Fibroblast of skin of right quadriceps (primary cell): ENCODE measurements at places on chromosomes 3 and 15.

GRCh38 chr3:1805331-1805730 lies 293.3 kb upstream of the CNTN4 start:
- no peak for DNase-seq

DNA sequence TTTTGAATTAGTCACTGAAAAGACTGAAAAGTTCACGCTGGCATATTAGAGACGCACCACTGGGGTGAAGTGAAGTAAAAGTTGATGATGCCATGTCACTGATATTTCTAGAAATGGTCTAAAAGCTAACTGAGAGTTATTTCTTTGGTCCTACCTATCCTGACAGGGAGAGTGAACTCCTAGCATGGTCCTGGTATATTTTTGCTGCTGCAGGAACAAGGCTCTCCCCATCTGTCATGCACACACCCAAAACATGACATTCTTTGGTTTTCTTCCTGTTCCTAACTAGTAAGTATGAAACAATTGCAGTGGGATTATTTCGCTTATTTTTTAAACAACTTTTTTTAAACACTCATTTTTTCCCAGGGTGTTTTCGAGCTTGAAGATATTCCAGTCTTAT lies 466.7 kb downstream of the ERC2 start:
- no peak for DNase-seq

GRCh38 chr15:29054171-29055045 lies 168.6 kb downstream of the APBA2 start:
- no peak for DNase-seq

- no peak for DNase-seq
Measured at GRCh38 chr15:75036212-75036616, 12.8 kb downstream of the PPCDC start.
